ENCODE measurements at places on chromosomes 5 and 9.
A peak's percentile ranks its signal among the peaks of the same experiment; 100 is the strongest.

DNA sequence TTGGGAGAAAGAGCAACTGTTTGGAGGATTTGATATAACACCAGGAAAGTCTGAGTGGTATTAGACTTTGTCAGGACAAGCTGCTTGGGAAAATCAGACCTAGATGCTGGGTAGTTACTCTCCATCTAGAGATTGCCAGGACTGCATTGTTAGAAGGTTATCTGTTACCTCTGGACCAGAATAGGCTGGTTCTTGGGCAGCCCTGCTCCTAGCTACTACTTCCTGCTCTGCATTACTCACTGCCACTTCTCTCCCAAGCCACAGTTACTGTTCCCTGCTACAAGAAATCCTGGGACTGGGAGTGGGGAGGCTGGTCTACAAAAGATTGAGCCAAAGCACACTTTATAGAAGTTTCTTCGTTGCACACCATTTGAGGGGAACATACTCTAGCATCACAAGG lies 95.5 kb upstream of the KCNN2 start:
- no peak for DNase-seq

DNA sequence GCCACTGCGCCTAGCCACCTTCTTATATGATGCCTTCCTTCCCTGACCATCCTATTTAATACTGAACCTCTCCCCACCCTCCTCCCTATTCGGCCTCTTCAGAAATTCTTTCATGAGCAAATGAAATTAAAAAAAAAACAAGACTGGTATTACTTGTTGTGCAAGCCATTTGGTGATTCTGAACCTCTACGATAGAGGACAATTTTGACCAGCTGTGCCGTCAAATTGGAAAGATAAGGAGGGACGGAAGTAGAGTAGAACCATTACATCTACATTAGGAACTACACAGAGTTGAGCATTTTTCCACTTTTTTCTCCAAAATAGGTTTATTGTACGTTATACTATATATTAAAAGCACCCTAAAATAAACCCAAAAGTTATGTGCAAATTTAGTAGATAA lies 2.9 kb downstream of the DHX29 start:
- no peak for DNase-seq

GRCh38 chr9:131513177-131513576 lies 10.5 kb downstream of the POMT1 start:
- DNase-seq: no peak

- DNase-seq: no peak
These were observed 155.9 kb upstream of the SHB start for GRCh38 chr9:38224941-38225340.

GRCh38 chr9:97386733-97387503 lies 25.0 kb upstream of the TDRD7 start:
- DNase-seq: no peak

DNA sequence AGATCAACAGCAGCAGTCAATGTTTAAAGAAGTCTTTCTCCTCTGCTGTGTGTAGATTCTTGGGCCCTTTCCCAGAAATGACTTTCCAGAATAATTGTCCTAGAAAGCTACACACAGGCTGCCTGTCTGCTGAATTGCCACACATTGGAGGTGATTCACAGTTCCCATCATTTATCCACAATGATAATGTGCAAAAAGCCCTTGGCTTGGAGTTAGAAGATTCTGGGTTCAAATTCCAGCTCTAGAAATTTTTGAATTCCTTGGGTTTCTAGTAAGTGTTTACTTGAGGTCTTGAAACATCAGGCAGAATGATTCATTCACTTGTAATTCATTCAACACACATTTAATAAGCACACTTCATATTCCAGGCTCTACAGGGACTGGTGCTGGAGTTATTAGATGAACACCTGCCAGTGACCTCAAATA lies 28.6 kb upstream of the EPB41L4B start:
- DNase-seq: peak; percentile 68

GRCh38 chr9:8555762-8556500 lies 756.4 kb upstream of the DMAC1 start:
- DNase-seq: no peak

GRCh38 chr5:115350894-115351293 lies 54.4 kb upstream of the CCDC112 start:
- DNase-seq: no peak

DNA sequence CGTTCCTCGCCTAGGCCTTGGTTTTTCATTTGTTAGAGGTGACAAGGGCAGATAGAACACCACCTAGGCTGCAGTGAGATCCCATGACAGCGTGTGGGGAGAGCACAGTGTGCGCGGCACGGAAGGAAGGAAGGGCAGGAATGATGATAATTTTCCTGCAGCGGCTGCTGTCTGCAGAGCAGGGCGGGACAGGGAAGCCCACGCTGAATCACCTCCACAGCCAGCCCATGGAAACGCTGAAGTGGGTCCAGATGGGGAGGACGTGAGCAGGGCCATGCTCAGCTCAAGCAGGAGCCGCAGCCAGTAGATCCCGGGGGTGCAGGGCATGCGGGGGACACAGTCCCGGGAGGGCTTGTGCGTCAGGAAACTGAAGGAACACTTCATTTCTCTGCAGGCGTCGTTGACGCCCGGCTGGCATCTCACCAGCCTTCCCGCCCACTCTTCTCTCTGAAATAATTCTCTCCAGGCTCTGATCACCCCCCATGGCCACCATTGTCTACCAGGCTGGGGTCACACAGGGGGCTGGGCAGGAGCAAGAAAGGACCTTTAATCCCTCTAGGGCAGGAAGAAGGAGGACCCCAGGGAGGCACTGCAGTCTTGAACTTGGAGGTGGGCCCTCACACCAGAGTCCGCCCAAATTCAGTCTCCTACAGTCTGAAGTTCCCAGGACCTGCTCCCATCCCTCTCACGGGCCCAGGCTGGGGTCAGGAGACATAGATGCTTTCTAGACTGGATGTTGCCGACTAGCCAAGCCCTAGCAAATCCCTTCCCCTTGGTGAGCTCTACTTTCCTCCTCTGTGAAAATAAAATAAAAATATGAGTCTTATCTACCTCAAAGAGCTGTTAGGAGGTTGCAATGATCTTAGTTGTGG lies 20.9 kb upstream of the SYNPO start:
- DNase-seq: no peak

- DNase-seq: no peak
These were observed 21.6 kb downstream of the LNPEP start for GRCh38 chr5:96957254-96958049.

GRCh38 chr5:76187386-76187785 lies 104.2 kb downstream of the SV2C start:
- DNase-seq: no peak

GRCh38 chr5:139565411-139566305 lies 4.5 kb downstream of the UBE2D2 start:
- no peak for DNase-seq

- peak; percentile 17 for DNase-seq
These were observed 249.5 kb downstream of the MAN2A1 start for GRCh38 chr5:109939116-109939682.

DNA sequence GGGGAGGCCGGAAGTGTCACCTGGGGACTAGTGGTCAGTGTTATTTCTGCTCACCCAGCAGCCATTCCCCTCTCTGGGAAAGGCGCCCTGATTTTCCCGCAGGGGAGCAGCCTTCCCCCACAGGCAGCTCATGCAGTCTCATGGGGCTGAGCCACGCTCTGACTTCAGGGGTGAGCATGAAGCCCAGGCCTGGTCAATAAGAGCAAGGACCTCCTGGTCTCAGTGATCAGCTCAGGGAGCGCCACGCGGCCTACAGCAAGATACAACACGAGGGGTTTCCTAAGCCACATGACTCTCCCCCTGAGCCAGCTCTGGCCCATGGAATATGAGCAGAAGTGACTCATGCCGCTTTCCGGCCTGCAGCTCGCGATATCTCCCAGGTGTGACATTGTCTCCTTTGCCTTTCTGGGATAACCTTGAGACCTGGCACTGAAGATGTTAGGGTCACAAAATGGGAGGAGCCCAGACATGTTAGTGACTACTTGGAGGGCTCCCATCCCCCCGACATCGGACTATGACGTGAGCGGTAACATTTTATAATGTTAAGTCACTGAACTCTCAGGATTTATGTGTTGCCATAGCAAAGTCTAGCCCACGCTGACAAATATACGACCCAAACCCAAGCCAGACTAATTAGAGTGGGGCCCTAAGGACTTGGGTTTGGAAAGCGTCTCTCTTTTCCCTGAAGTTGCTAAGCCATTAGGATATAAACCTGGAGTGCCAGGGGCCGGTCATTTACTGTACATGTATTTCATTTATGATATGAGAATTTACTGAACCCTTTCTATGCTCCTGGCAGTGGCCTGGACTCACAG lies 46.5 kb upstream of the GFPT2 start:
- DNase-seq: no peak

- no peak for DNase-seq
These were observed 6.6 kb downstream of the GRK6 start for GRCh38 chr5:177432839-177433657.

- no peak for DNase-seq
These were observed 30.1 kb downstream of the QRFP start for GRCh38 chr9:130866474-130866965.

DNA sequence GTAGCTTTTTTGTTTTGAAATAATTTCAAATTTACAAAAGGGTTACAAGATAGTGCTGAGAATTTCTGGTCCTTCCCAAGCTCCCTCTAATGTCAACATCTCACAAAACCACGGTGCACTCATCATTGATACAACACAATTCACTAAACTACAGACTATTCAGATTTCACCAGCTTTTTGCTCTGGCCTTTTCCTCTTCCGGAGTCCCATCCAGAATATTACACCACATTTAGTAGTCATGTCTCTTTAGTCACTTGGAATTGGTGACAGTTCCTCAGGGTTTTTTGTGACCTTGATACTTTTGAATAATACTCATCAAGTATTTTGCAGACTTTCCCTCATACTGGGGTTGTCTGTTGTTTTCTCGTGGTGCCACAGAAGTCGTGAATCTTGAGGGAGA lies 484.0 kb downstream of the GADD45G start:
- DNase-seq: no peak

GRCh38 chr9:77807846-77808750 lies 160.0 kb upstream of the GNA14 start:
- DNase-seq: no peak

DNA sequence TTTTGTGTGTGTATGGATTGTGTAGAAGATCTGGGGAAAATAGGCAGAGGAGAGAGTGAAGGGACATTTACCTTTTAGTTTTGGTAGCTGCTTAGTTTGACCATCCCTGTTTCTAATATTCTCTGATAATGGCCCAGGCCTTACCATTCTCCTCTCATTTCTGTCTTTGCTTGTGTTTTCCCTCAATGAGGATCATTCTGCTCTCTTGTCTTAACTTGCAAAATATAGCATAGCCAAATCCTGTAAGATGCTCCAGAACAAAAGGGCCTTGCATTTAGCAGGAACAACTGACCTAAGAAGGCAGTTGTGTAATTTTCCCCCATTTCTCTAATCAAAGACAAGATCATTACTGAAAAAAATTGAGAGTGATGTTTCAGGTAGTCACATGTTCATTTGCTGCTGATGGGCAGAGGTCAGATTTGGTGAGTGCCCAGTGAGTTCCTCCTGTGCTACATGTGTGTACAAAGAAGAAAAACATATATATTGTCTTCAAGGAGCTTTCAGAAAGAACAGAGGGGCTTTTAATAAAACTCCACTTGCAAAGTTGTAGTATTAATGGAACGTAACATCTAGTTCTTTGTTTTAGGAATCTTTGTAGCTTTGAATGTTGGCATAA lies 139.5 kb downstream of the KDM4C start:
- no peak for DNase-seq

- DNase-seq: no peak
These were observed 59.9 kb downstream of the HABP4 start for GRCh38 chr9:96509848-96510247.

DNA sequence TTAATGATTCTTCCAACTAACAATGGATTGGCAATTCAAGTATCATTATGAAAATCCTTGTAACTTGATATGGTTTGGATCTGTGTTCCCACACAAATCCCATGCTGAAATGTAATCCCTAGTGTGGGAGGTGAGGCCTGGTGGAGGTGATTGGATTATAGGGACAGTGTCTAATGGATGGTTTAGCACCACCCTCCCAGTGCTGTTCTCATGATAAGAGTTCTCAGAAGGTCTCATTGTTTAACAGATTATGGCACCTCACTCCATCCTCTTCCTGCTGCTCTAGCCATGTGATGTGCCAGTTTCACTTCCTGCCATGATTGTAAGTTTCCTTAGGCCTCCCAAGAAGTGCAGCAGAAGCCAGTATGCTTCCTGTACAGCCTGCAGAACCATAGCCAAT lies 1116.2 kb upstream of the EDIL3 start:
- DNase-seq: no peak

DNA sequence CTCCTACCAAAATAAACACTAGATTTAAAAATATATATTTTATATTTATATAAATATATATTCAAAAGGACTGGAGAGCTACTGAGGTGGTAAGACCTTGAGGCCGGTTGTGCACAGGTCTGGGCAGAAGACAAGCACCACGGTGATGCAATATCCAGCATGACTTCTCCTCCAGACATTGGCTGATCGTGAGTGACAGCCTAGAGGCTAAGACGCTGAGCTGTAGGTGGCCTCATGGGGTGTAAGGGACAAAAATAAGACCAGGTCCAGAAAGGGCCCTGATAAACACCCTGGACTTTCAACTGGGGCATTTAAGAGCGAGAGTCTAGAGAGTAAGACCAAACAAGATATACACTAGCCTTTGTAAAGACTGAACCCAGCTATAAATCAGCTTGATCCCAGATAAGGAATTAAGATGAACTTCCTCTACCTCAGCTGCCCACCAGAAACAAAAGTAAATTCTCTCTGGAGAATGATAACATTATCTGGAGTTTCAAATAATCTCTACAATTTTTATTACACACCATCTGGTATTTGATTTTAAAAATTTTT lies 14.2 kb upstream of the C5orf47 start:
- no peak for DNase-seq

DNA sequence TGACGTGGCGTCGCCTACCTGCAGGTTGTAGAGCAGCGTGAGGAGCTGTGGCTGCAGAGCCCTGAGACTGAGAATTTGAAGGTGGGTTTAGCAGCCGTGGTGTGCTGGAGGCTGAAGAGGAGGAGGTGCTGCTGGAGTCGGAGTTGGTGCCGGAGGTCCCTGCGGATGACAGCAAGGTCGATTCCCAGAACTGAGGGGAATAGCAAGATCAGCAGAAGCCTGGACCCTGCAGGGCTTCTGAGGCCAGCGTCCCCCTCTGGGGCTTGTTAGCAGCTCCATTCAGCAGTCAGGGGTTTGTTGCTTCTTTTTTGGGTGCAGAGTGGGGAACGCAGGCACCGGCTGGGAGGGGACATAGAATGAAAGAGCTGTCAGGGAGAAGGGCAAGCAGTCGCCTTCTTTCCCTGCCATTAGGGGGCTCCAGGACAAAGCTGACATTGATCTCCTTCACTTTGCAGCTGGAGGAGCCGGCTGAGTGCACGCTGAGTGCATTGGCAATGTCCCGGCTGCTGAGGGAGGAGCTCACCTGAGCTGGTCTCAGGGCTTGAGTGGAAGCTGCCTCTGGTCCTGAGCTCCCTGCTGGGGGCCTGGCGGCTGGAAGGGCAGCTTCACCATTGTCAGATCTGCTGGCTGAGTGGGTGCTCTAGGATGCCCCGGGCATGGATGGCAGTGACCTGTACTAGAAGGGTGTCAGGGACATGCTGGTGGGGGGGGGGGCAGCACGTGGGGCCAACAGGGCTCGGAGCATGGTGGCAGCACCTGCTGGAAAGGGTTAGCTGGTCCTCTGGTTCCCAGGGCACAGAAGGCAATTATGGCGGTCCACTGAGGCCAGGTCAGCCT lies 20.8 kb downstream of the OBP2B start:
- DNase-seq: no peak

Measured in non-pigmented ciliary epithelial cell (primary cell).